ENCODE measurements at places on chromosomes 3 and 15.
A peak's percentile ranks its signal among the peaks of the same experiment; 100 is the strongest.

GRCh38 chr3:182521339-182521738, 272.0 kb upstream of the ATP11B start:
- no peak for DNase-seq

DNA sequence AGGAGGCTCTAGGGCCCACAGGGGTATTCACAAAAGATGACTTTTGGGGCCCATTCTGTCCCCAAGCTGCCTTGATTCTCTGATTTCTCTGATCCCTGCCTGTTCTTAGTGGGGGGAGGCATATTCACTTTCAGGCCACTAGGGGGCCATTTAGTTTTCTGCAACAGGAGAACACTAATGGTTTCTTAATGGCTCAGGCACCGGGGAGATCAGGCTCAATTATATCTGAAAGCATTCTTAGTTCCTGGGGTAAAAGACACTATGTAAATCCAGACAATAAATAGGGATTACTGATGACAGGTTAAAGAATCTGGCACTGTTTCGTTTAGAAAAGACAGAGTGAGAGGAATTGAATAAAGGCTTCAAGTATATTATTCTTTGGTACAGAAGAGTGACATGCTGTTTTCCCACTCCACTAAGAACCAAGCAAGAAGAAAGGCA, 2.5 kb upstream of the INAFM2 start:
- DNase-seq: peak; percentile 79

DNA sequence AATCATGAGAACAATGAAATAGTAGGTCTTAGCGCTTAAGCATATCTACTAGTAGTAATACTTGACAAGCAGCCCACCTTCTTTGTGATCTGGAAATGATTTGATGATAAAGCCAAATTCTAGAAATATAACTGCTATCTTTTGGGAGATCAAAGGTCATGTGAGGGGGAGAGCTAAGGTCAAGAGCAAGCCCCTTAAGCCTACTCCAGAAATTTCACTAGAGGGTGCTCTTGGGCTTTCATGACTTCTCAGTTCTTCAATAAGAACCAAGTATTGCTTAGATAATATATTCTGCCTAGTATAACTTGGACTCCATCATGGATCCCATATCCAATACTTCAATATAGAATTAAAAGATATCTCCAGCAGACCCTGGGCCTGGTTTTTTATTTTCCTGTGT, 319.6 kb downstream of the ZBTB20 start:
- peak; percentile 27 for DNase-seq

DNA sequence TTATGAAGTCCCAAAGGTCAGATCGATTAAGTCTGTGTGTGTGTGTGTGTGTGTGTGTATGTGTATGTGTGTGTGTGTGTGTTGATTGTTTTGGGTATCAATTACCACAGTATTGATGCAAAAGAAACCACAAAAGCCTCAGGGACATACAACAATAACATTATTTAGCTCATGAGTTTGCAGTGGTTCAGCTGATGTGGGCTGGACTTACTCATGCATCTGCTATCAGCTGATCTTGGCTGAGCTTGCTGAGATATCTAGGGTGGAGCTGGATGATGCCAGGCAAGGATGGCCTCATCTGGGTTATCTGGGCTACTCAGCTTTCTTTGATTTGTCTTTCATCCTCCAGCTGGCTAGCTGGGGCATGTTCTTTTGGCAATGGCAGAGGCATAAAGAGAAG, 82.4 kb upstream of the PRR23C start:
- DNase-seq: no peak

DNA sequence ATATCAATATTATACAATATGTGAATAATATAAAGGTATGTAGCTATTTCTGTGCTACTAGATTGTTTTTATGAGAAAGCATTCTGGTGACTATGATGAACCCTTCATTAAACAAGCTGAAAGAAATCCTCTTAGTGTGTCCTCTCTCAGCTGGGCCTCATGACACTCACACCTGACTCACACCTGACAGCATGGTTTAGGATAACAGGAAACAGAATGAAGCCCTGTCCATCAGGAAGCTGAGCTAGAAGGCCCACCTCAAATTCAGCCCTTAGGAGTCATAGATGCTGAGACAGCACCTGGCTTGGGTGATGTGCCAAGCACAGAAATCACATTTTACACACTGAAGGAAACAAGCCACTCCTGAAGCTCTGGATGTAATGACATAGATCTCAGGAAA, 30.8 kb downstream of the CHCHD4 start:
- DNase-seq: no peak

Measured in CD4-positive, alpha-beta T cell treated with Interleukin-12 subunit alpha and Interleukin-12 subunit beta, for 1 hour (primary cell).